ENCODE measurements at places on chromosomes 3 and 15.
A peak's percentile ranks its signal among the peaks of the same experiment; 100 is the strongest.

- DNase-seq = no peak
Measured at GRCh38 chr15:69316291-69316690, 17.6 kb downstream of the PAQR5 start.

- no peak for DNase-seq
Measured at GRCh38 chr3:34183611-34184340, 385.3 kb downstream of the PDCD6IP start.

DNA sequence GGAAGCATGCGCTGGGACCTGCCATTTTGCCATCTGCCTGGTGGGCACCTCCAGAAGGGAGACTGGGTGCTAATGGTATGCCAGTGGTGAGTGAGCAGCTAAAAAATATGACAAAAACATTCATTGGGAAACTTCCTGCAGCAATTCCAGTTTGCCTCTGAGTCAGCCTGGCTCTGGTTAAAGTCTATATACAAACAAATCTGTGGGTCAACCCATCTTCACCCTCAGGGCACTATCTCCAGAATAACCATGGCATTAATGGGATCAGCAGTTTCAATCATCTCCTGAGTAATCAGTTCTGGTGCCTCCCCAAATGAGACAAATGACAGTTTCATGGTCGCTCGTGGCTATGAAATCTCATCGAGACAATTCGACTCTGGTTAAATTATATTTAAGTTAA lies 21.5 kb downstream of the FRMD4B start:
- no peak for DNase-seq

DNA sequence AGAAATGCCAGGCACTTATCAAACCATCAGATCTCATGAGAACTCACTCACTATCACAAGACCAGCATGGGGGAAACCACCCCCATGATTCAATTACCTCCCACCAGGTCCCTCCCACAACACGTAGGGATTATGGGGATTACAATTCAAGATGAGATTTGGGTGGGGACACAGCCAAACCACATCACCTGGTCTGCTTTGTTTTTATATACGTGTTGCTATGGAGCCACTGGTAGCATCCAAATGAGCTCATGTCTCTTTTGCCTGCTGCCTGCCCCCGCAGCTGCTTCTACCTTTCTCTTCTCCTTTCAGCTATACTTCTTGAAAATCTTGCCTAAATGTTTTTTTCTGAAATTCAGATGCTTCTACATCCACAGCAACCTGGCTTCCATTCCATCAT lies 26.8 kb upstream of the PCOLCE2 start:
- no peak for DNase-seq

- no peak for DNase-seq
Measured at GRCh38 chr3:66938338-66938963, 59.7 kb upstream of the KBTBD8 start.

- DNase-seq = no peak
Measured at GRCh38 chr15:52082197-52083036, 30.2 kb downstream of the BCL2L10 start.

DNA sequence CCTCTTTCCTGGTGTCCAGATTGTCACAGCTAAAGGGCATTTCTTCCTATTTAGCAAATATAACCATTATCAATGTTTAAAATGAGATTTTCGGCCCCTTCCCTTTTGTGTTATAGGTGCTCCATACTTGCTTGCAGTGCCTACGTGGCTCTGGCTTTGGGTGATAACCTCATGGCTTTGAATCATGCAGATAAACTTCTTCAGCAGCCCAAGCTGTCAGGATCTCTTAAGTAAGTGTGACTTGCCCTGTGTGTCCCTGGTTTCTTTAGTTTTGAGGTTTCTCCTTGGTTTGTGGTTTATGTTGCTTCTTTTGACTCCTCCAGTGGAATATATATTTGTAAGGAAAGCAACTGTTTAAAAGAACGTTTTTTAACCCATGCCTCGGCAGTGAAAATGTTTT lies 58.5 kb upstream of the TRIM71 start:
- no peak for DNase-seq

GRCh38 chr3:160006282-160007163 lies 17.9 kb downstream of the IL12A start:
- DNase-seq = no peak

DNA sequence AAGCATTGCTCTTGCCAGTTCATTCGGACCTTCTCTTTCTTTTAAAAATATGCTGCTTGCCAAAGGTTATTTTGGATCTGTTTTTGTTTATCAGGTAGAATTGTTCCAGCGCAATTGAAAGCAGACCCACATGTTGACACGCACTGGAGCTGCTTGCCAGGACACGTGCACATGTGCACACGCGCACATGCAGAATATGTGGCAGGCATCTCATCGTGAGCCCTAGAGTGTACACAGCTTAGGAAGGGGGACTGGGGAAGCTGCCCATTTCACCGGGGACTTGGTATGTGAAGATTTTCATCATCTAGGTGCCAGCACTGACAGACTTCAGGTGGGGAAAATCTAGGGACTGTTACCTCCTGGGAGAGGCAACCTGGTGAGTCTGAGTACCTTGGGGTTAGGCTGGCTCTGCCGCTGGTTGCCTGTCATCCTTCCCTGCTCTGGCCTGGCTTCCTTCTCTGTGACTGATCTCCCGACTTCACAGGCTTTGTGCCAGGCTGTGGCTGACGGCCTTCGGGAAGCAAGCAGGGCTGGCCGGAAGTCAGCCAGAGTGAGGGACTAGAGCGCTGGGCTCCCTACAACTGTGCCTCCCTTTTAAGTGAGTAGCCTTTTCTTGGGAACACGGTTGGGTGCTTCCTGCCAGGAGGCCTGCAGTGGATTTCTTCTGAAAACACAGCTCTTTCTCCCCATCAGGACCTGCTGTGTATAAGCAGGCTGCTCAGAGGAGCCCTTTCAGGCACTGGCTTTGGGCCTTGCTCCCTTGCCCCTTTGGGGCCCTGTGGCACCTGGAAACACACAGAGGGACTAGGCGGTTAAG lies 129.3 kb downstream of the EEFSEC start:
- DNase-seq = no peak

- DNase-seq = no peak
Measured at GRCh38 chr3:65521032-65521431, 517.7 kb downstream of the MAGI1 start.

- peak; percentile 38 for DNase-seq
Measured at GRCh38 chr3:170356596-170357175, 829 bp upstream of the SKIL start.

- DNase-seq = no peak
Measured at GRCh38 chr3:157297328-157297915, 137.5 kb upstream of the CCNL1 start.

DNA sequence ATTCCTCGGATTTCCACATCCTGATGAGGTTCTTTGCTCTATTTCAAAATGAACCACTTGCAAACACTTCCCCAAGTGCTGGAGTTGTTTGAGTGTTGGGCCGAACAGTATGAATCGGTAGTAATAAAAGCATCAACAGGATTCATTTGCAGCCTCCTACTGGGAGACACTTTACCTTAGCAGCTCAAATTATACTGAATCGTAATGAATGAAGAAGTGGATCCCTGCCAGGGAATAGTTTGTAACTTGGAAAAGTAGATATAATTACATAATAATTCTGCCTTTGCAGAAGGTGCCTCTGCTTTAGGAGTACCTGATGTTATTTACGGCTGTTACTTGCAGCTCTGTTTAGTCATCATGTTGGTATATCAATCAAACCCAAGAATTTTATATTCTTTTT lies 669.1 kb downstream of the CADM2 start:
- DNase-seq = no peak

- no peak for DNase-seq
Measured at GRCh38 chr3:150503402-150504099, 42.7 kb downstream of the SERP1 start.

DNA sequence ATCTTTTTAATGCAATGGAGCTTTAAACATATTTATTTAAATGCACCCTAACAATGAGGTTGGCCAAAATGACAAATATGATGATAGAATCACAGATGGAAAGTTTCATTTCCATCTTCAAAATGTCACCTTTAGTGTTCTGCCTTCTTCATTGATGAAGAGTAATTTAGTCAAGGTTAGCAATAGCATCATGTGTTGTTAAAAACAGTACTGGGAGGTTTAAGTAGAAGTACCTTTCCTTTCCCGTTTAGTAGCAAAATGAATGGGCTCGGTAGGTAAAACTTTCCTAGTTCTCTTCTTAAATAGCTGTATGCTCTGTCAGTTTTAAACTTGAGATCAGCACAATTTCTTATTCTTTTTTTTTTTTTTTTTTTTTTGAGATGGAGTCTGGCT lies 35.1 kb downstream of the EIF2AK4 start:
- DNase-seq = no peak

DNA sequence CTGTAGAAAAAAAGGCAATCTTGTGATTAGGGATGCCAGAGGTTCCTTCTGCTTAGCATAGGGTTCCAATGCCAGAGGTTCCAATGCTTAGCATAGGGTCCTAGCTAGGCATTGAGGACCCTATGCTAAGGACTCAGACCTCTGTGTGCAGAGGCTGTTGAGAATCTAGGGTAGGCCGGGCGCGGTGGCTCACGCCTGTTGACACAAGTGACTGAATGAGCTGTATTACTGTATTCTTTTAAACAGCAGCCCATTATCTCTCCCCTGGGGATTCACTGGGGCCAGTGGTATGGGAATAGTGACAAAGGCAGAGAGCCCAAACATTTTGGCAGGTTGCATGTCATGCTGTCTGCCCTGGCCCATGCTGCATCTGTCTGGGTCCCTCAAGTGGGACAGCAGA lies 16.2 kb downstream of the PAK6 start:
- no peak for DNase-seq

DNA sequence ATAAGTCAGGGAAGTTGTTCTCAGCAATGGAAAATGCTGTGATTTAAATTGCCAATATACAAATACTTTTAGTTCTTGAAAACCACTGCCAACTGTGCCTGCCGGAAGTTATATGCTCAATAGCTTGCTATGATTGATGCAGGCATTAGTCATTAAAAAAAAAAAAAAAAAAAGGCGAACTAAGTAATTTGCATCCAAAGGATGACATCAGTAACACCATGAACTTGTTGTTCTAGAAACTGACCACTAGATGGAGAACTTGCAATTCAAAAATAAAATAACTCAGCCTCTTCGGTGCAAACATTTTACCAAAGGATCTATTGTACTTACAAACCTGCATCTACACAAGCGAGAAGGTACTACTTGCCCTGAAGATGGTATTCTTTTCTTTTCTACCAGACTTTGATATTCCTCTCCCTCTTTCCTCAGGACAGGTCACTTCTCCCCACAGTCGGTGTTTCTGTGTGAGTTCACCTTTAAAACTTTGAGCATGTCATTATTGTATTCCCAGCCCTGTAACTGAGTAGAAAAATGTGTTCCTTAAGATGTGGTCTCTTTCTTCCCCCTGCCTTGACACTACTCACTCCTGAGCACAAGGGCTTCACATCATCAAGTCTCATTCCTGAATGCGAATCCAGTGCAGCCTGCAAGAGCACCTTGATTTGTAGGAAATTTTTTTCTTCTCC lies 115.0 kb upstream of the VEPH1 start:
- no peak for DNase-seq

GRCh38 chr3:99418209-99418635 lies 220.2 kb upstream of the COL8A1 start:
- DNase-seq = no peak

DNA sequence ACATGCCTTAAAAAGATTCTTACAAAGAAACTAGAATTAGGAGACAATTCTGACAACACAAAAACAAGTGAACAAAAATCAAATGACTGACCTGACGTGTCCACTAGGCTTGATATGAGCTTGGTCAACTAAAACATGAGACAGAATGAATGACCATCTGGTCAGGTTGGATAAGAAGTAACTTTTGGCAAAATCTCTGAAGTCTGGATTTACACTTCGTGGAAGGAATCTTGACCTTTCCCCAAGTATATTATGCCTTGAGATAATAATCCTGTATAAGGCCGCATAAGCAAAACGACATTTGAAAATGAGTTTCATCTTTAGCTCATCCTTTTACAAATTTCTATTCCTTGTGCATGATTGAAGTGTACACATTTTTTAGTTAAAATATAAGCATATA lies 1.1 kb upstream of the TF start:
- no peak for DNase-seq

DNA sequence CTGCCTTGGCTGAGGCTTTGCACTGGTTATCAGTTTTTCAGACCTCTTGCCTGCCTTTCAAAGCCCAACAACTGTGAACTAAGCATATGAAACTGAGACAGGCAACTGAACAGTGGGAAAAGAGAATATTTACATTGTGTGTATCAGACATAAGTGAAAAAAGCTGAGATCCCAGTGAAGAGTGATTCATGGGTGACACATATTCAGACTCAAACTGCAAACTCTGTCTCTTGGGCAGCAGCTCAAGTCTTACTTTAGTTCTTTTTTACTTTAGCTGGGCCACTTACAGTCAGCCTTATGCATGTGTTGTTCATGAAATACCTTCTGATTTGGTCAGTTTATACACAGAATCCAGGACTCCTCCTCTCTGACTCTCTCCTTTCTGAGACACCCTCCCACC lies 19.2 kb downstream of the SUCLG2 start:
- no peak for DNase-seq

GRCh38 chr3:24375947-24376384 lies 118.7 kb downstream of the THRB start:
- DNase-seq = no peak

DNA sequence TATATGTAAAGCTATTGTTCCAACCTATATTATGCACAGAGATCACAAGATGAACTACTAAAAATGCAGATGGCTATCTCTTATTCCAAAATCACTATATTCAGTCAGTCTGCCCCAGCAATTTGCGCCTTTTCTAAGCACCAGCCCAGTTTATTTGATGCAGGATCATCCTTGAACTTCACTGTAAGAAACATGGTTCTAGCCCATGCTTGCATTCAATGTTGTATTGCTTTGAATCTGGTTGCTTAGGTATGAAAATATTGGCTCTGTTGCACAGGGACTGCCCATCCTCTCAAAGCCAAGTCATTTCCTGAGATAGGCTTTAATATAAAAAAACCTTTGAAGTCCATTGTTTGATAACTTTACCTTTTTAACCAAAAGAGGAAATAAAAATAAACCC lies 170.5 kb upstream of the LRIG1 start:
- DNase-seq = no peak

- no peak for DNase-seq
Measured at GRCh38 chr15:88035381-88035780, 221.2 kb downstream of the NTRK3 start.

DNA sequence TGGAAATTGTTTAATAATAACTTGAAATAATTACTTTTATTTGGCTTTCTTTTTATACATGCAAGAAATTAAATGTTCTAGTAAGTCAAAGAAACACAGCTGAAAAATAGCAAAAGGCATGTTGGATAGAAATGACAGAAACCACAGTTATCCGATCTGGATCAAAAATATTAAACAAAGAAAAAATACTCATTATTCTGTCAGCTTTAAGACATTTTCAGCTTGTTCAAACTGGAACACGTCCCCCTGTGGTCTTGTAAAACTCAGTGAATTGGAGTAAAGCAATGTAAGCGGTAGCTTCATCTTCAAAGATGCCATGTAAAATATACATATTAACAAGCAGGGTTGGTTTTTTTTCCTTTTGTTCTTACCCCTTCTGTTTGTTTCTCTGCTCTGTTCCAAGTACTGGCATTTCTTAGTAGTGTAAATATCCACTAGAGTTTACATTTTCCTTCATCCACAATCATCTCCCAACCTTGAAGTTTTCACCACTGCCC lies 223.4 kb downstream of the IGSF11 start:
- DNase-seq = no peak

All from stimulated activated CD4-positive, alpha-beta T cell treated with anti-CD3 and anti-CD28 coated beads, Interleukin-12 subunit alpha, Interleukin-12 subunit beta, amount 100 ng/mL, for 4 hours (primary cell).